T-helper 1 cell (primary cell): ENCODE measurements at places on chromosomes 12 and 14.

DNA sequence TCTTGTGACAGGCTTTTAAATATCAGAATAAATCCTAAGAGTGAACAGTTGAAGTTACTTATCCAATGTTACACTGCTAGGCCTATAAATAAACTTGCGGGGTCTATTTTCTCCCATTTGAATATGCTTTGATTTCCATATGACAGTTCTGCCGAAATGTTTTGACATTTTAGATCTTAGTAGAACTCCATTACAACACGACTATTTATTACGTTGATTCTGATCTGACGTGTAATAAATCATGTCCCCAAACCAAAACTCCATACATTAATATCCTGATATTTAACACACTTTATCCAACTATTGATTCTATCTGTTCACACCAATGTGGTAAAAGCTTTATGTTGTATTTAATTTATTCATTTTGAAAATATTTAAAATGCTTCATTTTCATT is 16.1 kb upstream of the NEMF start:
- DNase-seq, result no peak

- no peak for DNase-seq
These were observed 1.0 kb upstream of the PLEKHA5 start for GRCh38 chr12:19128485-19128884.

DNA sequence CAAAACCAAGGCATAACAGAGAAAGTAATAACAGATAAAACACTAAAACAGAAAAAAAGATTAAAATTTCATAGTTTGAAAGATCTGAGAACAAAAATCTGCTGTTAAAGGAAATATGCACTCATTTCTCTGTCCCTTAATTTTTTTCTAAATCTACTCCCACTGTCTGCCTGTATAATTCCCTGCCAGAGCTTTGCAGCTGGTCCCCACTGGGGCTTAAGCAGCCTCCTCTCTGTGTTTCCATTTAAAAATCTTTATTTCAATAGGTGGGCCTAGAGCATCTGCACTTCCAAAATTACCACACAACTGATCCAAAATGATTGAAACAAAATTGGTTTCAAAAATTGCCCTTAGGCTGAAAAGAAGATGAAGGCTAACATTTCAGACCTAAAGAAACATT is 6.4 kb upstream of the SIX6 start:
- no peak for DNase-seq

- no peak for DNase-seq
These were observed 14.0 kb upstream of the BHLHE41 start for GRCh38 chr12:26138860-26139259.

- DNase-seq, result no peak
These were observed 443.0 kb downstream of the RAD51B start for GRCh38 chr14:68262567-68262966.

- DNase-seq, result no peak
These were observed 4.2 kb downstream of the HSPB8 start for GRCh38 chr12:119182701-119183493.

DNA sequence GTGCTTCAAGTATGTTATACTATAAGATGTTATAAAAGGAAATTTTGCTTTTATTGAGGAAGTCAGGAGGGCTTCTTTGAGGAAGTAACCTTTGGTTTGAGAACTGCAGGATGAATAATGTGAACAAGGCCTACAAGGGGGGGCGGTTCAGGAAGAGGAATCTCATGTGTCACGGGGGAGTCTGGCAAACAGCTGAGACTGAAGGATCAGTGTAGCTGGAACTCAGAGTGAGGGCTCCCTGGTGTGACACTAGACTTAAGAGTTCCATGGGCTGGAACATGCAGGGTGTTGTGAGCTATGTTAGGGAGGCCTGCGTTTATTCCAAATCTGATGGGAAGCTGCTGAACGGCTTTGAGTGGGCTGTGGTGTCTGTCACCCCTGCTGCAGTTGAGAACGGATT is 62.3 kb downstream of the UNC79 start:
- DNase-seq, result no peak

- no peak for DNase-seq
These were observed 701.1 kb downstream of the NOVA1 start for GRCh38 chr14:25896777-25897176.

- no peak for DNase-seq
These were observed 1546.9 kb upstream of the TMEM132C start for GRCh38 chr12:126719912-126720705.

GRCh38 chr12:129073157-129073915 is 220.1 kb downstream of the GLT1D1 start:
- no peak for DNase-seq

DNA sequence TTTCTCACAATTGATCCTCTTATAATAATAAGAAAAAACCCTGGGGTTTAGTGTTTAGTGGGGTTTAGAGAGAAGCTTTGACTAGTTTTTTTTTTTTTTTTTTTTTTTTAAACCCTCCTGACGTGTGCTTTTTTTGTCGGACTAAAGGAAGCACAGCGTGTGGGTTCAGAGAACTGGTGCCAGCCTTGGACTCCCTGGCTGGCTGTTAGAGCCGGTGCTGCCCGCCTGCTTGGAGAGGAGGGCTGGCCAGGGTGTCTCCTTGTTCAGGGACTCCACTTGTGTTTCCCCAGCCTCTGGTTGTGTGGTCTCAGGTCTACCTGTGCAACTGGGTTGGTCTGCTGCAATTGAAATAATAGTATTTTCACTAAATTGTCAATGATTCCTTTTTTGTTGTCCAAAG is 54.1 kb upstream of the ASPG start:
- DNase-seq, result no peak

DNA sequence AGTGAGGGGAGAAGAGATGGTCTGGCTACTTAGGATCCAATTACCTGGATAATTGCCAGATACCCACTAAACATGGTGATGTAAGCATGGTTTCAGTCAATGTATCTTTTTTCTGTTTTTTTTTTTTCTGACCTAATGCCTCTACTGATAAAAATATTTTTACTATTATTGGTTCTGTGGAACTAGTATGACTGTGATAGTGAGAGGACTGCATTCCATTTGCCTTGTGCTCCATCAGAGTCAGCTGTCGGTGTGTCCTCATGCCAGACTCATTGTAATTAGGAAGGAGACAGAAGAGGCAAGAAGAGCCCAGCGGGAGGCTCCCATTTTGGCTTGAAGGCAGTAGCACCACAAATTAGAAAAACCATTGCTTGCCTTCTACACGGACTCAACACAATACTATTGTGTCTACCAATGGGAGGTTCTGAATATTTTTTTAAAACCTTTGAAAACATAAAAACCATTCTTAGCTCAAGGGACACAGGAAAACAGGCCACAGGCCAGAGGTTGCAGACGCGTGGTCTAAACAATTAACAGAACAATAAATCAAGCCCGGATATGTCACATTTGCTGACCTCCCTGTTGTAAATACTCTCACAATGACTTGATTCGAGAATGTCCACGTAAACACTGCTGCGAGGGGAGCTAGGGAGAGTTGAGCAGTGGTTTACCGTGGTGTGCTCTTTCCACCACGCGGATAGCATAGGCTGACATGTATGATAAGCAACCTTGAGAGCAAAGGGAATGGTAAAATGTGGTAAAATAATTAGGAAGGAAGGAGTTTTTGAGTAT is 13.5 kb upstream of the DCP1B start:
- DNase-seq, result no peak

DNA sequence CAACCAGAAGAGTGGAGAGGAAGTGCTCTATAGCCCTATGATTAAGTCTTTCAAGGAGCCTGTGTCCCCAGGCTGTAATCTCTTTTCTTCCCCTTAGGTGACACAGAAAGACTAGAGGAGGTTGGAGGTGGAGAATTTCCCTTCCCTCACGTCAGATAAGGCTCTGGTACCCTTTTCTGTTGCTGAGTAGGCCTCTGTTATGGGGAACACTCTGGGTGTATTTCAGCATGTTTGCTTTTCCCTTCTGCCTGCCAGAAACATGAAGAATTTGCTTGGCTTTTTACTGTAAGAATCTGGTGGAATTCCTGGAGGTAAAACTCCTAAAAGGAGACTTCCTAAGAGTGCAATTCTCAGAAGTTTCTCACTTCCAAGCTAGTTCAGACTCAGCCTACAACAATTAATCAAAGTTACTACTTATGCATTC is 58.3 kb downstream of the SIX1 start:
- no peak for DNase-seq

DNA sequence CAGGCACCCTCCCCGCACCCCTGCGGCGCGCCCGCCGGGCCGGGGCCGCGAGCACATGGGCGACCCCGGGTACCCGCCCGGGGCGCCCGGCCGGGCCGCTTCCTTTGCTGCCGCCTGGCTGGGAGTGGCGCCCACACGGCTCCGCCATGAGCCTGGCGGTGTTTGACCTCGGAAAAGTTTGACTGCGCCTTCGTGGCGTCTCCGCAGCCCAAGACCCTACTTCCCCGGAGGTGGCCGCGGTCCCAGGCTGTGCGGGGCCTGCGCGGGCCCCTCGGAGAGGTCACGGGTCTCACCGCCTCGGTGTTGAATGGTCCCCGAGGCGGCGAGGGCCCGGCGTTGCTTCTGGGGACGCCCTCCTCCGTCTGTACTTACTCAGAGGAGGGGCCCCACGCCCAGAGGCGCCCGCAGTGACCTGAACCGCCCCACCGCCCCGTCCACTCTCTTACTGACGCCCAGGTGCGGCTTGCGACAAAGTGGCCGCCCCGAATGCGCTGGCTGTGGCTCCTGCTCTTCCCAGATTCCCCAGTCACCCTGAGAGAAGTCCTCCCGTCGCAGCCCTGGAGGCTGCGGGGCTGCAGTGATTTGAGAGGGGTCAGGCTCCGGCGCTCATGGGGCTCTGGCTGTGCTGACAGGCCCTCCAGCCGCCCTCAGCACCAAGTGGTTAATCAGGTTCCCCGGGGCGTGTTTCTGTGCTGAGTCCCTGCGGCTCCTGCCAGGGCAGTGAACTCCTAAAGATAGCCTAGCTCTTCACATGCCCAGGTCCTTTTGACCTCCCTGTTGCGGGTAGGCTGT is 5.8 kb downstream of the KMT5A start:
- no peak for DNase-seq

- DNase-seq, result no peak
These were observed 27.6 kb upstream of the LRP6 start for GRCh38 chr12:12294215-12295005.

- DNase-seq, result no peak
These were observed 289.8 kb downstream of the DPF3 start for GRCh38 chr14:72604133-72604532.

DNA sequence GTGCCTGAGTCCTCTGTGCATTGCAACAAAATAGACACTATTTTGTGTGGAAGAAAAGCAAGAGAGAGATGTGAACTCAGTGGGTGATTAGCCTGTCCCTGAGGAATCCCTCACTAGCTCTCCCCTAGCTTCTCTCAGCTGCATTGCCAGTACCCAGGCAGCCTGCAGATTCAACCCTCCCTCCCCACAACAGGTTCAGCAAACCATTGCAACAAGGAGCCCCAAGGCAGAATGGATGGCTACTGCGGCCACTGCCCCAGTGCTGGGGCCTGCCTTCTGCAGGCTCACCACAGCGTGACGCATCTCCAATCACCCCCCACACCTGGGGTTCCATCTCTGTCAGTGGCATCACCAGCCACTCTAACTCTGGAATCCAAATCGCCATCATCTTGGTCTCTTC is 2.3 kb downstream of the CRACR2A start:
- DNase-seq, result no peak

DNA sequence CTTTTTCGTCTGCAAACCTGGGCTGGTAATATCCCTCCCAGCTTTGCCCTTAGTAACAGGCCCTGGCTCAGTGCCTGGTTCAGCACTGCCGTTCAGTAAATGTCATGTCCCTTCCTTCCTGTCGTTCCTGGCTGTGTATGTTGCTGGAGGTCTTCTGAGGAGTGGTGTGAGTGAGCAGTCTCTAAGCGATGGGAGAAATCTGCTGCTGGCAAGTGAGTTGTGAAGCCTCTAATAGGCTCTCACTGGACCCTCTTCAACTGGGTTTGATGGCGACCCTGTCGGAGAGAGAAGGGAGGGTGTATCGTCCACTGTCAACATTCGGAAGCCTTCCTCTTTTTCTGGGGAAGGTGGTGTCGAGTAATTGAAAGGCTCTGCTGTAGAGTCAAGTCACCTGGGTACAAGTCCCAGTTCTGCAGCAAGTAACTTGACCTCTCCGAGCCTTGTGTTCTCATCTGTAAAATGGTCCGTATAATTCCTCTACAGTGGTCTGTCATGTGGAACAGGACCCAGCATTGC is 62.8 kb downstream of the HRK start:
- no peak for DNase-seq

DNA sequence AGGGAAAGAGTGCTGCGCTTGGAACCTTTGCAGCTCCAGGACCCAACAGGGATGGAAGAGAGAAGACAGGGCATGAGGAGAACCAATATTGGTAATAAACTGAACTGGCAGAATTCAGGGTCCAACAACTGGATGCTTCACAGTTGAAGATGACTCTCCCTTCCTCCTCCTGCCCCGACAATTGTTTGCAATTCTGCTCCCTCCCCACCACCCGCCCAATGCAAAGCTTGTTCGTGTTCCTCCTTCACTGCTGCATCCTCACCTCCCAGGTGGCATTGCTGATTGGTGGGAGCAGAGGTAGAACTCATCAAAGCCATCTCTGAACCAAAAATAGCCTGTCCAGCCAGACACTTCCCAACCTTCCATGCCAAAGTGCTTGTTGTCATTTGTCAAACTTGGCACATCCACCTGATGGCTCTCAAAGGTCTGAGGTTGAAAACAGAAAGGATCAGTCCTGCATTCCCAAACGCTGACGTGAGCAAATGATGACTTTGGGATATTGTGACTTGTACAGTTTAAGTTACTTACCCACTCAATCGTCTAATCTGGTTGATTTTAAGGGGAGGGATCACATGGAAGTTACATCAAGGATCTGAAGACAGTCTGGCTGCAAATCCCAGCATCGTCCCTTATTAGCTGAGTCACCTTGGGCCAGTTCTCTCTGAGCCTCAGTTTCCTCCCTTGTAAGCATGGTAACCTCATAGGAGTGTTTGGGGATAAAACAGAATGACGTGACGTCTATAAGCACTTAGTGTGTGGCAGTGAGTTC is 242.6 kb upstream of the CRY1 start:
- DNase-seq, result no peak

- no peak for DNase-seq
These were observed 110.9 kb downstream of the FSCB start for GRCh38 chr14:44396226-44396625.

GRCh38 chr14:61322011-61322798 is 826 bp downstream of the PRKCH start:
- DNase-seq, result no peak

GRCh38 chr14:60935319-60935718 is 45.6 kb downstream of the TRMT5 start:
- no peak for DNase-seq

DNA sequence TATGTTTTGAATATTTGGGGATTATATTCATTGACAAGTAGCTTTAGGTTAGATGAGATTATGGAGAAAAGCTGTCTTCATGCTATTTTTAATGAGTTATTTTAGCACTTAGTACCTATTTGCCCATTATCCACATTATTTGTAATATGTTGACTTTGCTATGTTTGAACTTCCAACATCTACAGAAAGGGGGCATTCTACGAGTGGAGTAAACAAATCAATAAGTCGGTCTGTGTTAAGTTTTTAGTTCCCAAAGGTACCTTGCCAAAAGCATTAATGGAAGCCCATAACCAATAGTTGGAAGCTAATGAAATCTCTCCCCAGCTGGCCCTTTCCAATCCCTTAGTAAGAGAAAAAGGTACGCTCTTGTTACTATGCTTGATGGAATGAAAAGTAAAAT is 250.0 kb upstream of the E2F7 start:
- no peak for DNase-seq

GRCh38 chr12:67263471-67263870 is 5.7 kb upstream of the CAND1 start:
- DNase-seq, result no peak
